Fibroblast of skin of left biceps (primary cell): ENCODE measurements at places on chromosomes 12 and 14.

DNA sequence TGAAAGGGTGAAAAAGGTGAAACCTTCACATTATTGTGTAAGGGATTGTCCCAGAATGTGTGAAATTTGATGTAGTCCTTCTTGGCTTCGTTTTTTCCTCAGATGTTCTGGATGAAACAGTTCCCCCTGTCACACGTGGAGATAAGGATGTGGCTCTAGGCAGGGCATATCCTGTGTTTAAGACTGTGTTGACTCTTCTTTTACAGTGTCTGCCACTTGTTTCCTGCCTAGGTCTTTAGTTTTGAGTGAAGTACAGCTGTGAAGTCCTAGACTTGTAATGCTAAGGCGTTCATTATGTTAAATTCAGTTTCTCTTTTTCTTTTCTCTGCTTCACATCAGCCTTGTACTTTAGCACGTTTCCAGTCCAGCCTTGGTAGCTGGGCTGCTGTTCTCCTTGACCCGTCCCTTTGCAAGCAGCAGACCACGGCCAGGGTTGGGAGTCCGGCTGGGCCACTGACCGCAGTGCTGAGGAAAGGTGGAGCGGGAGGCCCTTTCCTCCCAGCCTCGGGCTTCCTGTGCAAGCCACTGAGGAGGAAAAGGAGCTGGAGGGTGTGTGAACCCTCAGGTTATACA lies 59.1 kb downstream of the RASSF3 start:
- DNase-seq: no peak

DNA sequence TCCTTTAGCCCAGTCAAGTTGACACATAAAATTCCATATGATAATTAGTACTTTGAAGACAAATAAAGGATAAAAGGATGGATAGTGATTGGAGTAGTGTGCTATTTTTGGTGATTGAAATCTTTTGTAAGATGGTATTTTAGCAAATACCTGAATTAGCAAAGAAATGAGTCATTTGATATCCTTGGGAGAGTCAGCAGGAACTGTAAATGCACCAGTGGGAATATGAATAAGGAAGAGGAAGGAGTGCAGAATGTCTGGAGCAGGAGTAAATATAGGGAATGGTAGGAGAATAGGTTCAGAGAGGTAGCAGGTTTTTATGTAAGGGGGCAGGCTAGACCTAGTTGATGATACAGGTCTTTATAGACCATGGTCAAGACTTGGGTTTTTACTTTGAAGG lies 75.0 kb downstream of the TRMT5 start:
- no peak for DNase-seq

DNA sequence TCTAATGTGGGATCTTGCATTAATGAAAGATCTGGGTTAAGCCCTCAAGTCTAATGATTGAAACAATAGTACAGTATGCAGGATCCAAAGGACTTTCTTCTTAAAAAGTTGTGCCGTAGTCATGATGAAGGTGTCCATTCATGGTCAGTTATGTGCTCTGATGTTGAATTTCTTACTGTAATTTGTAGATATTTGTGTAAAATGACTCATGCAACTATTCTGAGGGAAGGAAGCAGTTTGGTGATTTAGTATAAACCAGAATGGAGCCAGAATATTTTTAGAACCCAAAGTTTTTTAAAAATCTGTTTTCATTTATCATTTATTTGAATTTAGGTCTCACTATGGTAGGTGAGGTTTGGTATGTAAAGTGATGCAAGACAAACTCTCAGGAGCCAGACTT lies 151.2 kb downstream of the AKAP6 start:
- peak; percentile 40 for DNase-seq

DNA sequence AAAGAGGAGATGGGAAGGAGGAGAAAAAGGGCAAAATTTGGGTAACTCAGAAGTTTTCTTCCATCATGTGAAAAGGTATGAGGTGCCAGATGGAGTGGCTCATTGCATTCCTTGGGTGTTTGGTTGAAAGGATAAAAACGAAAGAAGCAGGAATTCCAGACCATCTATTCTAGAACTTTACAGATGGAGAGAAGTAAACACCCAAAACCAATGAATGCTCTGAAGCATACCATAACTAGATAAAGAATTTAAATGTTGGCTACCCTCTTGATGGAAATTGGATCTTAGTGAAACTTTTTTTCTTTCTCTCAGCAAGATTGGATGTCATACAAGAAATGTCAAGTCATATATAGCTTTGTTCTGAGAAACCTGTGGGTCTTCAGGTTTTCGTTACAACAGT lies 175.6 kb upstream of the FAR2 start:
- DNase-seq: no peak

DNA sequence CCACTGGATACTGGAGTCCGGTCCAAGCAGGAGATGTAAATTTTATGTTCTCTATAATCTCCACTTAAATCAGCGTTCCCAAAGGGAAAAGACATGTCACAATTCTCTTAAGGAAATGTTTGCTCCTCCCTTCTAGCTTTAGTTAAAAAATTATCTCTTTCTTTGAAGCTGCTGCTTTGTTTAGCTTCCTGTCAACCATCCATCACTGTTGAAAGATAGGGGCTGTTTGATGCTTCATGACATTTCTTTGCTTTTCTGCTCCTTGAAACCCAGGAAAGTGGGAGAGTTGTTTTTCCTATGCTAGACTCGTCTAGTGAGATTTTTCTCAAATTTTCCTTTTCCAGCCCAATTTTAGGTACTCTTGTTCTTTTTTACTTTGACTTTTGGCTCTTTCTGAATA lies 31.9 kb downstream of the MBIP start:
- DNase-seq: no peak

- DNase-seq: no peak
These were observed 61.9 kb downstream of the ESR2 start for GRCh38 chr14:64232095-64232838.

DNA sequence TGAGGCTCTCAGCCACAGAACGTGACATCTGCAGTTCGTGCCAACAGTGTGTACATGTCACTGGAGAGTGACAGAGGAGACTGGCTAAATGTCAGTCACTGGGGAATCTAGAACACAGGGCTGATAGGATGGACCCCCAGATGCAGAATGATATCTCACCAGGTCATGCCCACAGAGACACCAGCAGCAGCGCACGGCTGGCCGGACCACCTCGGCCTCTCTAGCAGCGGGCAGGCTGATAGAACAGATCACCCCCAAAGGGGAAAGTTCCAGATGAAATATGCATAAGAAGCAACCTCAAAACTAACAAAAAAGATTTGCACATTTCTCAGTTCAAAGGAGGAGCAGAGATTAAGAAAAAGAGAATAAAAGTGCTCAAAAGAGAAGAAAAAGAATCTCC lies 266.5 kb downstream of the SEC23A start:
- no peak for DNase-seq

GRCh38 chr12:114275932-114276785 lies 129.8 kb downstream of the TBX5 start:
- no peak for DNase-seq

GRCh38 chr12:131687346-131688125 lies 23.4 kb upstream of the SFSWAP start:
- no peak for DNase-seq

- no peak for DNase-seq
These were observed 48.9 kb downstream of the TRAF3 start for GRCh38 chr14:102826161-102826560.

GRCh38 chr14:102900631-102901571 lies 21.6 kb upstream of the AMN start:
- no peak for DNase-seq

- no peak for DNase-seq
These were observed 89.7 kb downstream of the PIWIL1 start for GRCh38 chr12:130427381-130427887.

- DNase-seq: no peak
These were observed 202.8 kb downstream of the TTC7B start for GRCh38 chr14:90613453-90613852.

- no peak for DNase-seq
These were observed 46.3 kb downstream of the EGLN3 start for GRCh38 chr14:33904609-33905008.

GRCh38 chr12:12185414-12185813 lies 81.4 kb downstream of the LRP6 start:
- no peak for DNase-seq

DNA sequence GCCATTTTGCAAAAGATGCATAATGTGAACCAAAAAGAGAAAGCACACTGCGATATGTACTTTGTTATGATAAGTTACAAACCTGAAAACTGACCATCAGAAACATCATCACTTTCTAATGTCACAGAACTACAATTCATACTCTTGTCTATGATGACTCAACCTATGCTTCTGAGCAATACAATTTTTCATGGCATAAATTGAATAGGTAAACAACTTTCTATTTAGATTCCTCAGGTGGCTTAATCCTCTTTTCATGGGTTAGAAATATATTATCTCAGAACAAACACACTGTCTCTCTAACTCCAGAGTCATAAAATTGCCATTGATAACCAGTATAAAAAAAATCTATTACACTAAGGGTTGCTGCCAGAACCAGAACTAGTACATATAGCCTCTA lies 1715.0 kb upstream of the FLRT2 start:
- no peak for DNase-seq

GRCh38 chr14:103476631-103477030 lies 46.0 kb downstream of the CKB start:
- no peak for DNase-seq

GRCh38 chr14:67538501-67538900 lies 5.4 kb downstream of the PLEKHH1 start:
- DNase-seq: no peak

- DNase-seq: no peak
These were observed 619.4 kb upstream of the ATP2B1 start for GRCh38 chr12:90327793-90328743.

DNA sequence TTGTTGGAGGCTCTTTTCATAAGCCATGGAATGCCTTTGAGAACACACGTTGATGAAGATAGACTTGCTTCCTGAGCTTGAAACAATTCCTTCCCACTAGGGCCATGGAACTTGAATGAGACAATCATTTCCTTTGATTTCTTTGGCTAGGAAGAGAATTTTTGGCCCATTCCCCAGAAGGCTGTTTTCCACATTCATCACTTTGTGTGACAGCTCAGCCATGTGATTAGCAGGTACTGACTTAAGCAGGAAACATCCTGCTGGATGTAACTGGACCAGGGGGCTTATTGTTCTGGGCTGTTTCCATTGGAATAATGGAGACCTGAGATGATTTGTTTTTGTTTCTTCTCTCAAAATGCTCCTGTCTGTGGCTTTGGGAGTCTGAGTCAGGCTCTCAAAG lies 469.8 kb upstream of the SEL1L start:
- DNase-seq: no peak

DNA sequence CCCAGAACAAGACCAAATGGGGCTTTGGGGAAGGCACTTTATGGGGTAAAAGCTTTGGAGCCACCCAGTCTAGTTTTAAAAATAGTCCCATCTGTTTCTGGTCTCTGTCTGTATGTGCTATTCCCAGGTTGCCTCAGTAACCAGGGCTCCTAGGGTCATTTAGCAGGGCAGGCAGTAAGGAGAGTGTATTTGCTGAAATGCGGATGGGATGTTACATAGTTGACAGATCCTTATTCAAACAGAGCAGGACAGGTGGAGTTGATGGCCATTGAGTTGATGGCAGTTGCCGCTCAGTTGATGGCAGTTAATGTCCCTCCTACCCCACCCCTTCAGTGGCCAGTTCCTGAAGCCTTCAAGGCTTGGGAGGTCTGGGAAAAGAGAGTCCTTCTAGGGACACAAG lies 4.6 kb downstream of the ZC3H10 start:
- DNase-seq: no peak

GRCh38 chr12:49954863-49955830 lies 4.6 kb downstream of the AQP2 start:
- no peak for DNase-seq

DNA sequence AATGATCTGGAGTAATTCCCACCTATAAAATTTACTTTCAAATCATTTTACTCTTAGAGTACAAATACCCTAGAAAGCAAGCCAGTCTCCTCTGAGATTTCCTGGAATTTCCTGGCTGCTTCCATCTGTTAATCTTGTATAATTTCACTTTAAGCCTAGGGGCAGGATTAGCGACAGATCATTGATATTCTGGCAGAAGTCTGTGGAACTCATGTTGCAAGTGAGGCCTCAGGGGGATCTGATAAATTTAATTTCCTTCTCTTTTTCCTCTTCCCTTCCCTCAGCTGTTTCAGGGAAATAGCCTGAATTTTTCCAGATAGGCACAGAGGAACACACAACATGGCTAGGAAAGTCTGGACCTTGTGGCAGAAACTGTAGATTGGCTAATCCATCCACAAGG lies 5.9 kb upstream of the KRT6A start:
- no peak for DNase-seq

DNA sequence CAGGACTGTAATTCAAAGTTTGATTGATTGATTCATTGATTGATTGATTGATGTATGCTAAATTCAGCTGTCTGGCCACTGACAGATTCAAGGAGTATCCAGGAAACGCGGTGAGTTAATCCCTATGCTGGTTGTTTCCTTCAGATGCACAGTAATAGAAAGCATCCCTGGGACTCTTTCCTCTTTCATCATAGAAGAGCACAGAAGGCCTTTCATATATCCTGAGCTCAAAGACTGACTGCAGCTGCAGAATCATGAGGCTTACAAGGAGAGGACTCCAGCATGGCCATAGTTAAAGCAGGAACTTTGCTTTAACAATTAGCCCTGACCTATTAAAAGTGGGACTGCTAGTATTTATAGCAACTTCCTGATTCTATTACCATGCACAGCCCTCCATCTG lies 187.7 kb upstream of the TMTC1 start:
- no peak for DNase-seq

- DNase-seq: no peak
These were observed at the start of gene TCL1A for GRCh38 chr14:95713596-95714371. Gene TCL1A (minus strand): TSS chr14:95714125. CDS start chr14:95714066, 59 bp downstream.

DNA sequence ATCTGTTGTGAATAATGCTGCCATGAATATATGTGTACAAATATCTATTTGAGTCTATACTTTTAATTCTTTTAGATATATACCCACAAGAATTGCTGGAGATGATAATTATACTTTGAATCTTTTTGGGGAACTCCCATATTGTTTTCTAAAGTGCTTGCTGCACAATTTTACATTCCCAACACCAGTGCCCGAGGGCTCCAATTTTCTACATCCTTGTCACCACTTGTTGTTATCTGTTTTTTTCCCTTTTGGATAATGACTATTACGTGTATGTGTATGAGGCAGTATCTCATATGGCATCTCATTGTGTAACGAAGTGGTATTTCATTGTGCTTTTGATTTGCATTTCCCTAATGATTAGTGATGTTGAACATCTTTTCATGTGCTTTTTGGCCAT lies 127.1 kb downstream of the SUDS3 start:
- no peak for DNase-seq

- no peak for DNase-seq
These were observed 68.9 kb downstream of the EML1 start for GRCh38 chr14:99862136-99862535.
